ENCODE measurements at places on chromosomes 2 and 18.

GRCh38 chr2:182482511-182482910 lies 55.7 kb upstream of the PDE1A start:
- no peak for DNase-seq

DNA sequence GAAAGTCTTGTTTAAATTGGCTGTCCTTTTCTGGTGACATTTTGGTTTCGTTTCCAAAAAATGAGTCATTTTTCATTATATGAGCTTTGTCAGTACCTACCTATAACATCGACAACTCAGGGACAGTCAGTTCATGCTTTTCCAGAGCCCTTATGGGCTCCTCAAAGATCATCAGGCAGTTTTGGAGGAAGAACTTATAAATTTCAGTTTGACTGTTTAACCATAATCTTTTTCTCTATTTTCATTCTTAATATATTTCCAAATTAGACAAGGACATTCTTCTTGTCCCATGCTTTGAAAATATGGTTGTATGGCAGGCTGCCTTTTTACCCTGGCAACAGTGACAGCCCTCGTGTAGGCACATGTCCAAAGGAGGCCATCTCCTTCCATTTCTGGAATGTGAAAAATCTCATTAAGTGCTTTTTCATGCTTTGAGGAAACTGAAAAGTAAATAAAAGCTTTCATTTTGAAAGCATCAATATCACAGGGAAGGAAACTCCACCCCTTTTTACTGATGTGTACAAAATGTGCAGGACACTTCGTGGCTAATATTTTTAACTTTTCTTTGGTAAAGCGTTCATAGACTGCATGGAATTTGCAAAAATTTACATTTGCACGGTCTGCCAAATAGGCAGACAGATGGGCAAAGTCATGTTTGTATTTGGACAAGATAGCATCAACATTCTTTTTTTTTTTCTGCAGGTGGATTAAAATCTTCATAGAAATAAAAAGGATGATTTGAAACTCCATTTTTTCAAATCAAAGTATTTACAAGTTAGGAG lies 7.2 kb upstream of the PROC start:
- no peak for DNase-seq

DNA sequence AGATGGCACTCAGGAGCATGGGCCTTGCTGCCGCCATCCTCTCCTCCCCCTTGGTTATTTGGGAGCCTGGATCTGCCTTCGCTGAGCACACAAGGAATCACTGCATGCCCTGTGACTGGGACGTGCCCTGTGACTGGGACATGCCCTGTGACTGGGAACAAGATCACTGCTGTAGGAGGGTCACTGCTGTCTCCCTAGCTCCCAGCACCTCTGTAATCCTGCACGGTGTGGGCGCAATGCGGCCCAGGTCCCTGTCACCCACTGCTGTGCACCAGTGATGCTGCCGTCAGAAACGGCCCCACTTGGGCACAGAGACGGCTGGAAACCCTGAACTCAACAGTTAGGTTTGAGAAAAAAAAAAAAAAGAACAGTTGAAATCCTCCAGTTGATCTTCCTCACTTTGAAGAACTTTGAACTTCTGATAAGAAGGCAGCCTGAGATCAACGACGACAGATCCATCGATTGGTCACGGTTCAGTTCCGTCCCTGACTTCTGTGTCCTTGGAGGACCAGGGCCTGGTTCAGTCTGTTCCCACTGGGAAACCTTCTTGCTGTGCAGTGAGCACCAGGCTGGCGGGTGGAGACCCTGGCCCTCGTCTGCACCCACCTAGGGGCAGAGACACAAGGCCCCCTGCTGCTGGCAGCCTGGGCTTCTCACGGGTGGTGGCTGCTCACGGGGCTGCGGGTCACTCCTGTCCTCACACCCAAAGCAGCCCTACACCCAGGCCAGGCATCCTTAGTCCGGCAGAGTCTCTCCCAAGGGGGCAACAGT lies 125.9 kb downstream of the PXDN start:
- DNase-seq = peak; percentile 36

- no peak for DNase-seq
Measured at GRCh38 chr2:20999906-21000645, 43.8 kb downstream of the APOB start.

GRCh38 chr18:59988098-59988706 lies 88.4 kb downstream of the PMAIP1 start:
- no peak for DNase-seq

GRCh38 chr18:48750485-48751175 lies 200.1 kb downstream of the SMAD7 start:
- no peak for DNase-seq

GRCh38 chr2:191070276-191070675 lies 56.3 kb upstream of the STAT1 start:
- DNase-seq = no peak

DNA sequence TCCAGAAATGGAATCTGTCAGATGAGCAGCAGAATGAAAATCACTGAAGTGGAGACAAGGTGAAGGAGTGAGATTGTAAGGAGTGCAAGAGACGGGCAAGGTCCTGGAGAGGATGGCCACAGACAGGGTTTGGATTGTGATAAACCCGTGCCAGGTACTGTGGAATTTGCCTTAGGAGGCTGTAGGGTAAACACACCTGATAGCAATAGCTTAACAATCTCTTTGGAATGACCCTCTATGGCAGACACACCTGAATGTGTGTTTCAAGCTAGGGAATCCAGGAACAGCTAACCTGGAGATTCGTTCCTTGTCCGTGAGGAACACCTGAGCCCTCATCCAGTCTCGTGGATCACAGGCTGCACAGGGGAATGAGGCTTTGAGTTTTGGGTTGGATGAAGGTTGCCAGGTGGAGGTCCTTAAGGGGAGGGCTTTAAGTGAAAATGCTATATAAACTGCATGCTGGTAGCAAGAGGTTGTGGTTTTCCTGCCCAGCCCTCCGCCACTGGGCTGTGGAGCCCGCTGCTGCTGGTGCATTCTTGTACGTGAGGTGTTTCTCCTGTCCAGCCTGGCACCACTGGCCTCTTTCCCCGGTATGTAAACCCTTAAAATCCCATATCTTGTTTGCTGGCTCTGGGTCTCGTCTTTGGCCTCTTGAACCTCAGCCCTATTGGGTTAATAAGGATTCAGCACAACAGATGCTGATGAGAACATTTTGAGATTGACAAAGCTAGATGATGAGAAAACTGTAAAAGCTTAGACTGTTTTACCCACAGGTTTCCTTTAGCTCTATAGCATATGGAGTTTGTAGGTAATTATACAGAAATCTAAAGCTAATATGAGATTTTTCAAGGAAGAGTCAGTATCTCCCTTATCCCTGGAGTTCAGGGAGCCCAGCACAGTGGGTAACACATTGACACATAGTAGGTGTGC lies 117.9 kb downstream of the ARHGAP15 start:
- no peak for DNase-seq

- DNase-seq = no peak
Measured at GRCh38 chr2:215637651-215638050, 201.8 kb upstream of the FN1 start.

DNA sequence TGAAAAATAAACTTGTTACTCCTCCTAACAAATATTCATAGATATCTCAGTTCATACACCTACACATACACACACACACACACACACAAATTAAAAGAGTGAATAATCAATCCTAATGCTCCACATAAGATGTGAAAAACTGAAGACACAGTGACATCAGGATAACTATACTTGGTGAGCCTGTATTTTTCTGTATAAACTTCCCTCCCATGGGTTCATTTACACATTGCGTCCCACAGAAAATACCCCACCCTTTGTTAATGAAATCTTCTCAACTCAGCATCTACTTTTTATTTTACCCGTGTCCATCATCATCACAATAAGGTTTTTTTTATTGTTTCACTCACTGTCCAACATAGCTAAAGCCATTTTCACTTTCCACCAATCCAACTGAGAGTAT lies 60.4 kb downstream of the CD226 start:
- no peak for DNase-seq

- DNase-seq = peak; percentile 81
Measured at GRCh38 chr18:76620321-76621170, 125.5 kb upstream of the ZNF516 start.

DNA sequence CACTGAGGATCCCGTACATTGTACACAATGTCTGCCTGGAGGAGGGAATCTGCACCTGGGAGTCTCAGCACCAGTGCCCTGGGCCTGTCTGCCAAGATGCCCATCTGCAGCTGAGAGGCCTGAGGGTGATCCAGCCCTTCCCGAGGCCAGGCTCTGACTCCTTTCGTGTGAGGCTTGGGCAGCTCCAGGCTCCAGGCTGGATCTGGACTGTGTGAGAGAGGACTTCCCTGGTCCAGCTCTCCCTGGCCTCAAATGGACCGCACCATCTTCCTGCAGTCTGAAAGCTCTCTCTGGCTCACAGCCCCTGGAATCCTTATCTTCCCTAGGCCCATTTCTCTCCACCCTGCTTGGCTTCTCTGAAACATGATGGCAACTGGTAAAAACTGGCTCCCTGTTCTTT lies 324.6 kb downstream of the DYSF start:
- DNase-seq = no peak

DNA sequence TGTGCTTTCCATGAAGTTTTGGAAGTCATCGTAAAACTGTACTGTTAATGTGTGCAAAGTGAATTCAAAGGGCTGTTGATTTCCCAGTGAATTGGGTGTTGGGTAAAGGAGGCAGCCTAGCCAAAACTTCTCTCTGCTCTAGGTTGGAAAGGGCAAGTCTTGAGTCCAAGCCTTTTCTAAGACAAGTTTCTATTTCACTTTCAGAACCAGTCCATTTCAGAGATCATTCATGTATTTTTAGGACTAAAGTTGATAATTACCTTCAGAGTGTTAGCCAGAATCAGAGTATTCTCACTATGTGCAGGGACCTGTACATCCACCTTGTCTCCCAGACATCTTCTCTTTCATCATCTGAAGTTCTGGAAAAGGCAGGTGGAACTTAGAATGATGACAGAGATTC lies 636.1 kb upstream of the KLHL29 start:
- DNase-seq = no peak

GRCh38 chr2:112798979-112799975 lies 15.0 kb upstream of the IL1A start:
- DNase-seq = no peak

- no peak for DNase-seq
Measured at GRCh38 chr2:1748176-1748740, 3.9 kb upstream of the PXDN start.

GRCh38 chr2:113104054-113104611 lies 23.3 kb upstream of the IL1RN start:
- no peak for DNase-seq

Data from suprapubic skin (tissue), 4 donors.